ENCODE measurements at places on chromosomes 6 and 20.

- DNase-seq: no peak
Observed at GRCh38 chr6:158661156-158661685, 11.4 kb downstream of the SYTL3 start.

DNA sequence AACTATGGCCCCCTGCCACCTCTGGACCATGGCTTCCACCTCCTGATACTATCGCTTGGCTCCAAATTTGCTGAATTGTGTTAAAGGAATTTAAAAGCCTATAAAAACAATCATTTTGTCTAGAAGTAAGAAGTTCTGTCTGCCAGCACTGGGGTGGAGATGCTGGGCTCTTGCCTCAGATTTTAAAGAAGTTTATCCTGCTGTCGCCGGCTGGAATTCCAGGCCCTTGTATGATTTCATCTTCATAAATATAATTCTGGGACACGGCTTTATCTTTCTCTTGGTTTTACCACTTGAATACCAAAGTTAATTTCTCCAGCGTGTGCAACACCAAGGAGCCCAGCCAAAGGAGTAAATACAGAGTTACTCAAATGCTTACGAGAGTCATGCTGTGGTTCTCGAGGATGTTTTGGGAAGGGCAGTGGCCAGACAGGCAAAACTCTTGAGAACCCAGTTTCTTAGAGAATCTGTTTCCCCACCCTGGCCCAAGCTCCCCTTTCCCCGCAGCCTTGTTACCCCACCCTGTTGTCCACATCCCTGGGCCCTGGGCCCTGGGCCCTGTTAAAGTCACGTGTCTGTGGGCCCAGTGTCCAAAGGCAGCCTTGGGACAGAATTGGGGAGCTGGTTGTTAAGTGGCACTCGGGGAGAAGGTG, 31.9 kb downstream of the C6orf89 start:
- DNase-seq: no peak

DNA sequence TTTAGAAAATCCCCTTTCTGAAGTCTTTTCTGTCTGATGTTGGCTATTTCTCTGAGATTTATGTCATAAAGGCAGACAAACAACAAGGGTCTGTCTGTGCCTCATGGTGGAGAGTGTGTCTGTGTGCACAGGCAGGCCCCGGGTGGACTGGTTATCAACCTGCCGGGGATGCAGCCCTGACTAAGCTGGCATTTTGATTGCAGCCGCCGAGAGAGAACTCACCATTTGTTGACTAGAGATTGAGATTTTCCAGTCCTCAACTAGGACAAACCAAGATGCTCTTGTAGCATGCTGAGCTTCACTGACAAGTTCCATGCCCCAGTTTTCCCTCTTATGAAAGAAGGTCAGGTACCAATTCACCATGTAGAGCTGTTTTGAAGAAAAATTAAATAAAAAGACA, 363.6 kb upstream of the CNR1 start:
- no peak for DNase-seq

- DNase-seq: no peak
Observed at GRCh38 chr6:53811082-53811481, 16.3 kb downstream of the LRRC1 start.

DNA sequence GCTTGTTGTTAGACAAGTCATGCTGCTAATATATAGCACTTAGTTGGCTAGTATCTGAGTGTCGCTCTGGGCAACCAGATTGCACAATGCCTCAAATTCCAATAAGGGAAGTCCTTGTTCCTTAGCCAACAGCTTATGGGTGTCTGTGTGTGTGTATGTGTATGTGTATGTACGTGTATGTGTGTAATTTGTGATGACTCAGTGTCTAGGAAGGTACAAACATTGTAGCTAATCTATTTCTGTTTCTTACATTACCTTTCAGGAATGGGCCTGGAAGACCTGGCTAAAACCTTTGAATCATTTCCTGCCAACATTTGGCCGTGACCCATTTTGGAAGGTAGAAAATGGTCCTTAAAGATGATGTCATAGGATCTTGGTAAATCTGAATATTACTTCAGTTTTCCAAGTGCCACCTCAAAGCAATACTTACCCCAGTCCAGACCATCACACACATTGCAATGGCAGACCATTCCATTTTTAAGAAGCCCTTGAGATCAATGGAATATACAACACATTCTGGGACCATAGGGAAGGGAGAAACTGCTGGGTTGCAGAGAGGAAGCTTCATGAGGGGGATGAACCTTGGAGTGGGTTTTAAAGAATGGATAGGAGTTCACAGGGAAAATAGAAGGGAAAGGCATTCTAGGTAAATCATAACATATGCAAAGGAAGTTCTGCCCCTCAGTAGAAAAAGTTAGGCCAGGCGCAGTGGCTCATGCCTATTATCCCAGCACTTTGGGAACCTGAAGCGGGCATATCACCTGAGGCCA, 25.1 kb downstream of the NEDD9 start:
- DNase-seq: no peak

GRCh38 chr6:96724641-96725040, 112.6 kb downstream of the GPR63 start:
- no peak for DNase-seq

DNA sequence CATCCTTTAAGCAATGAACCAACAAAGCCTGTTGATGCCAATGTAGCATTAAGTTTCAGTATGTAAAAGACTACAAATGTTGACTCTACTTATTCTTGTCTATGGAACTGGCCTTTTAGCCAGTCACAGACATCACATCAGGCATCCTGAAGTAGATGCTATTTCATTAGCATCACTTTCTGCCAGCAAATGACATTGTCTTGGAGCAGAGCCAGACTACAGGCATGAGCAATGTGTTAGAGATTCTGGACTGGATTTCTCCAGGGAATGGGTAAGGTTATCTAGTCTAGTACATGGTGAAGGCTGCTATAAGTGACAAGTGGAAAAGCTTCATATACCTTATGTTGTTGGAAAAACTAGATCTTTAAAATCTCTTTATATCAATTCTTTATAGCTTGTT, 142.9 kb downstream of the ADGRB3 start:
- DNase-seq: no peak

GRCh38 chr20:9581509-9581908, 67.1 kb downstream of the LAMP5 start:
- no peak for DNase-seq

DNA sequence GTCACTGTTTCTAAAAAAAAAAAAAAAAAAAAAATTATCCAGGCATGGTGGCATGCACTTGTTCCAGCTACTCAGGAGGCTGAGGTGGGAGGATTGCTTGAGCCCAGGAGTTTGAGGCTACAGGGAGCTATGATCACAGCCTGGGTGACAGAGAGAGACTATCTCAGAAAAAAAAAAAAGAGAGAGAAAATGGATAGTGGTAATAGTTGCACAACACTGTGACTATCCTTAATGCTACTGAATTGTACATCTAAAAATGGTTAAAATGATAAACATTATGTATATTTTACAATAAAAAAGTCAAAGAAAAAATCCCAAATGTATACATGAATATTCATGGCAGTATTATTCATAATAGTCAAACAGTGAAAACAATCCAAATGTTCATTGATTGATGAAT, 23.0 kb downstream of the FERMT1 start:
- DNase-seq: no peak

DNA sequence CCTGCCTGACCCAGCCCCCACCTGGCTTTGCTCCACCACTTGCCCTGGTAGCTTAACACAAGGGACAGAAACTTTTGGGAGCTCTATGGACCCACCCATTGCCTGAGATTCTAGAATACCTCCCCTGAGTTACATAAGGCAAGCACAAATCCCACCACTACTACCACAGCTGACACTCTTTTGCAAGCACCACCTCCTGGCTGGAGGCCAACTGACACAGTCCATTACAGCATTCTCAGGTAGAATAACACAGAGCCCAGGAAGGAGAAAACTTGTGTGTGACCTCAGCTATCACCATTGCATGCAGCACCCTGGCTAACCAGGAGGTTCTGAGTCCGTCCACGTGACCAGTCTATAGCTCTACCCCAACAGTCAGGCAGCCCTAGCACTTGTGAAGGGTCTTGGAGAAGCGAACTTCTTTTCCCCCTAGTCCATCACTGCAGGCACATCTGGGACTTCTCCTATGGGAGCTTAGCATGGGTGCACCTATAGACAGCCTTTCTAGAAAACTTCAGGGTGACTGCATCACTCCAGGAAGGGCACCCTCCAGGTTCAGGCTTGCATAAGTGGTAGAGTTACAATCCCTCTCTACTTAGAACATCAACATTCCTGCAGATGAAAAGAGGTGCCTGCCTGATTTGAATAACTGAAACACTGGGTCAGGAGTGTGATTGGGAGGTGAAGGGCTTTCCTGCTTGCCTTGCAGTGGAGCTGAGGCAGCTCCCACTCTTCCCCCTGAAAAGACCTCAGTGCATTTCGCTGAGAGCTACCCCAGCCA, 30.1 kb downstream of the CITED2 start:
- DNase-seq: no peak

GRCh38 chr6:44663860-44664634, 276.5 kb downstream of the CDC5L start:
- DNase-seq: no peak

- no peak for DNase-seq
Observed at GRCh38 chr6:163249651-163250101, 164.8 kb upstream of the QKI start.

GRCh38 chr6:12208190-12208589, 82.0 kb upstream of the EDN1 start:
- DNase-seq: peak; percentile 5

GRCh38 chr20:14826543-14827313, 489.3 kb upstream of the FLRT3 start:
- DNase-seq: no peak

- DNase-seq: no peak
Observed at GRCh38 chr6:35016502-35017321, 124.4 kb downstream of the TCP11 start.

DNA sequence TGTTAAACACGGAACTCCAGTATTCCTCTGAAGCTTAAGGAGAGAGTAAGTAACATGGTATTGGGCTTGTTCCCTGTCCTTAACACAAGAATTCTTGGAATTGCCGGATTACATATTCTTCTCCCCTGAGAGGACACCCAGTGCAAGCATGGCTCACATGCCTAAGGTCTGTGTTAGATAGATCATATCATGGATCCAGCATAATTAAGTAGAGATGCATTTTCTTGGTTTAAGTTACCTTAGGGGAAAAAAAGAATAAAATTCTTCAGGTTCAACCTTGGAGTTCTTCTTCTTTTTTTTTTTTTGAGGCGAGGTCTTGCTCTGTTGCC, 53.9 kb downstream of the AKAP12 start:
- no peak for DNase-seq

DNA sequence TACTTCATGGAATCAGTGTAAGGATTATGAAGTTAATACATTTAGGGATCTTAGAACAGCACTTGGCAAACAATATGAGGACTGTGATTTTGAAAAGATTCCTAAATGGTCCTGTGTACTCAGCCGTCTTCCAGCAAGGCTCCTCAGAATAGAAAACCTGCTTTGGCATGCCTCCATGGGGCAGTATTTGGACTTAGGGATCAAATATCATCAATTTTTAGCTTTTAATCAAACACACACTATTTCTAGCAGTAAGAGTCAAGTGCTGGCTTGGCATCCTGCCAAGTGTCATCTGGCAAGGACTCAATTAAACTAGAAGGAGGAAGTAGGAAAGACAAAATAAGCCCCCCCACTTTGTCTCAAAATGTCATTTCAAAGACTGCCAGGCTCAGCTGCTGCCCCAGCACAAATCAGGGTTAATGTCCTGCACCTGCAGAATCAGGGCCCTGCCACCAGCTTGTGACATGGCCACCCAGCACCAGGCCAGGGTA, 40.8 kb downstream of the IYD start:
- no peak for DNase-seq

Data from activated T-cell treated with anti-CD3 and anti-CD28 coated beads for 24 hours (primary cell).